ENCODE measurements at places on chromosomes 12 and 14. TPM values are rescaled to one million over a fixed set of nuclear protein-coding genes. Genes with fewer than 3 reads are reported as not detected.

WNT1 gene
- not detected for total RNA-seq

CCDC175 gene
- not detected for total RNA-seq

PLXNC1 gene
- total RNA-seq, result 27.0 TPM

ALDH1L2 gene
- total RNA-seq, result 5.2 TPM

MAP1LC3B2 gene
- total RNA-seq, result 1.0 TPM

OAS1 gene
- total RNA-seq, result 30.6 TPM

PPP4R4 gene
- not detected for total RNA-seq

RBMS2 gene
- total RNA-seq, result 3.4 TPM

SART3 gene
- total RNA-seq, result 88.4 TPM

SALL2 gene
- 0.24 TPM for total RNA-seq

NAA25 gene
- total RNA-seq, result 43.5 TPM

P2RX7 gene
- 2.7 TPM for total RNA-seq

GARIN6 gene
- total RNA-seq, result not detected

KCNH3 gene
- total RNA-seq, result 0.27 TPM

SLC16A7 gene
- 22.4 TPM for total RNA-seq

All from activated B cell treated with CpG ODN at 0.5 μM for 24 hours (primary cell).